ENCODE measurements at places on chromosomes 12 and 14.

GRCh38 chr14:75968456-75968855 lies 13.3 kb downstream of the TGFB3 start:
- no peak for DNase-seq

DNA sequence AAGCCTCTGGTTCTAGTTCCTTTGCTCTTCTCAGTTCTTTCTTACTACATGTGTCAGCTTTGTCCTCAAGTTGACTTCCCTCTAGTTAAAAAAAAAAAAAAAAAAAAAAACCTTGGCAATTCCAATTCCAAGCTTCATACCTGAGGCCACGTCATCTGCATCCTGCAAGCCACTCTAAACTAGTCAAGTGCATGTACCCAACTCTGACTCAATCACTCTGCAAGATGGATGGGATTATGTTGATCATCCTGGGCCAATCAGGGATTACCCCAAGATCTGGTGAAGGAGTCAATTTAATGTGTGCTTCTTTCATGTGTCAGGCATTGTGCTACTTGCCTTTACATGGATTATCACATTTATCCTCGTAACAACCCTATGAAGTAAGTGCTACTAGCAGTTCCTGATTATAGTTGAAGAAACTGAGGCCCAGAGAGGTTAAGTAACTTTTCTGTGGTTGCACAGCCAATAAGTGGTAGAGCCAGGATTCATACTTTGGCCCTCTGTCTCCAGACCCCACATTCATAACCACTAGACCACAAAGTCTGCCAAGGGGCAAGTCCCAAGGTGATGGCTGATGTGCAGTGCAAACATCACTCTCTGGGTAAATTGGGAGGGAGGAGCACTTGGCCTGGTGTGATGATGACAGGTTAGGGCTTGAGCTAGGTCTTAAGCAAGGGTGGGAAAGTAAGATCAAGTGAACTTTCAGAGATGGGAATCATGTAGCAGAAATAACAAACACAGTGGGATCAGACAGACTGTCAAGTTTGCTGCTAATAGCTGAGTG lies 17.3 kb upstream of the CCND2 start:
- no peak for DNase-seq

- no peak for DNase-seq
Measured at GRCh38 chr12:6273541-6274230, 36.8 kb upstream of the PLEKHG6 start.

- DNase-seq, result no peak
Measured at GRCh38 chr12:16520328-16520727, 85.6 kb downstream of the LMO3 start.

- no peak for DNase-seq
Measured at GRCh38 chr12:104303538-104304151, at the start of gene EID3. EID3 (plus strand) TSS chr12:104303739; CDS start chr12:104303935, 196 bp downstream.
